Glomerular endothelial cell (primary cell): ENCODE measurements at places on chromosomes 4 and X.

- no peak for DNase-seq
These were observed 129.4 kb upstream of the BCOR start for GRCh38 chrX:40227125-40227524.

DNA sequence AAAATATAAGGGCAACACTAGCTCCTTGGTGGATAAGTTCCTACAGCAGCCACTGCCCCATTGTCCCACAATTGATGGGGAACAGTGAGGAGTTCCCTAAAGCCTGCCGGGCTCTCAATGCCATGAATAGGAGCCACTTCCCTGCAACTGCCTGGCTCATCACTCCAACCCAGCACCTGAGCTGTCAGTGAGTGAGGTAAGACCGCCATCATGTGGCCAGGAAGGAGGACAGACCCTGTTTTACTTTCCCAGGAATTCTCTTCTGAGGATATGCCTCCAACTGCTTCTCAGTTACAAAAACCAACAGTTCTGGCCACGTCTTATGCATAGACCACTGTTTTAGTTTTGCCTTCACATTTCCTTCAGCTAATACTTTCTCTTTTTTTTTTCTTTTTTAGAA lies 45.5 kb downstream of the SRPX start:
- no peak for DNase-seq

- no peak for DNase-seq
These were observed 328.4 kb upstream of the INTU start for GRCh38 chr4:127304356-127304755.

DNA sequence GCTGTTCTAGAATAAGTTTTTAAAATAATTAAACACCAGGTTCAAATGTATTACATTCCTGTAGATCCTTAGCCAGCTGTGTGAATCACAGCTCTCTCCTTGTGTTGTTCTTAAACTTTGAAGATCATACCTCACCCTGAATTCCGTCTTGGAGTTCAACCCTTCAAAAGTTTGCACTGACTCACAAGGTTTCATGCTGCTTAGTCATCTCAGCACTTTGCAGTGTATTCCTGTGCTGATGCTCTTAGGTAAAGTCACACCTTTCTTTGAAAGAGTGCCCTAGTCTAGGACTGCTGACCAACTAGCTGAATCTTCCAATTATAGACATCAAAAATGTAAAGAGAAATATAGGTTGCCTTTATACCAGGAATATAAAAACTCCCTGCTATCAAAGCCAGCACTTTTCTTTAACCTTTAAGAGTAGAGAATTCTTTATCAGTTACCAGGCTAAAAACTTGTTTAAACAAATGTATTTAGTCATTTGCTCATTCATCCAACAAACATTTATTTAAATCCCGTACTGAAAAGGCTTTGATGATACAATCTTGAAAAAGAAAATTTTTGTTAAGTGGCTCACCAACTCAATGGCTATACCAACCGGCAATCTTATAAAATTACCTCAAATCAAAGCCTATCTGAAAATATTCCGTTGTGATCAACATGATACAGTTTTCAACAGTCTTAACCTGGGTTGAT lies 169.7 kb downstream of the RAP1GDS1 start:
- no peak for DNase-seq

DNA sequence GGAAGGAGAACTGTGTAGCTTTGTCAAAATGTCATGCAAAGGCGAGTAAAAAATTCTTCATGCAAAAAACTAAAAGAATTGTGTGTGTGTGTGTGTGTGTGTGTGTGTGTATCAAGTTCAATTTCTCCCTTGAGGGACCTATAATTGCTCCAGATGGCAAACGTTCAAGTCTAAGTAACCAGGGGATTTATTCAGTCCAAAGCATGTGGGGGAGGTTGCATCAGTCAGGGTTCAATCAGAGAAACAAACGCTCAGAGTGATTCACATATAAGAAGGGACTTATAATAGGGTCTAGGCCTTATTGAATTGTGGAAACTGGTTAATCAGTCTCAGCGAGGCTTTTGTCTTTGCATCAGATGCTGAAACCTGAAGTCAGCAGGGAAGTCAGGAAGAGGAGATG lies 5.0 kb downstream of the DCAF8L1 start:
- DNase-seq, result no peak

GRCh38 chr4:140212194-140212593 lies 58.2 kb upstream of the MAML3 start:
- DNase-seq, result no peak

DNA sequence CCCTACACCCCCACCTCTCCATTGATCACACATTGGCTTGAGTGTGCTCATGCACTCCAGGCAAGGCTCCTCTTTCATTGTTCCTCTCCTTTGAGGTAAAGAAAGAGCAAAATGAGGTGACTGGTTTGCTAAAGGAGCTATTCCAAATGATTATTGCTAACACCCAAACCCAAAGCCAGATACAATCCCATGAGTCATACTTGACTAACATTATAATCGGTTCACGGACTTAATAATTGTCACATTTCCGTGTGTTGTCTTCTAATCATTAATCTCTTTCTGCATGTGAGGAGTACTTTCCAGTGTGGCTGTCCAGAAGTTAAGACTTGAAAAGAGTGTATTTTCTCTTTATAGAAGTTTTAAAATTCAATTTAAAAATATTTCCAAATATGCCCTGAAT lies 174.3 kb upstream of the SFRP2 start:
- no peak for DNase-seq

DNA sequence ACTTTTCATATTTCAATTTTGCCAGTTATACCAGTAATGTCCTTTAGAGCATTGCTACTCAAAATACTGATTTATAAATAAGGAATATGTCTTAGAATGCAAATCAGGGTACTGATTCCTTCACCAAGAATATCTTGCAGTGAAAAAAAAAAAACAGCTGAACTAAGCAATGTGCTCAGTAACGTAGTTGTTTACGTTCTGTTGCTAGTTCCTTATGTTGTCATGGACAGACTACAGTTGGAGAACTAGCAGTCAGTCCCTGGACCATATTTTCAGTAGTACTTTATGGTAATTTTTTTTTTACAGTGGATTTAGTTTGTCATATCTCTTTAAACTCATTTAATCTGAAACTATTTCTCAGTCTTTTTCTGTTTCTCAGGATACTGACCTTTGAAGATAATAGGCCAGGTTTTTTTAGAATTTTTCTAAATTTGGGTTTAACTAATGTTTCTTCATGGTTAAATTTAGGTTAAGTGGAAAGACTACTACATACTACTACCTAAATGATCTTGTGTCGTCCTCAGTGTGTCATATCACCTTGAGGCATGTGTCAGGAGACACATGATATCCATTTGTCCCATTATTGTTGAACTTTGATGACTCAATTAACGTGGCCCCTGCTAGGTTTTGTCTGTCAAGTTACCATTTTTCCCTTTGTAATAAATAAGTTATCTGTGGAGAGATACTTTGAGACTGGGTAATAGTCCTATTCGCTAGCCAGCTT lies 21.0 kb downstream of the SMARCAD1 start:
- DNase-seq, result no peak

- no peak for DNase-seq
These were observed 95.5 kb downstream of the NSUN7 start for GRCh38 chr4:40845154-40845835.

- DNase-seq, result no peak
These were observed 141.0 kb downstream of the CHM start for GRCh38 chrX:85906399-85906798.

GRCh38 chr4:174517502-174518445 lies 4.5 kb downstream of the HPGD start:
- no peak for DNase-seq

GRCh38 chr4:145883101-145883694 lies 55.4 kb downstream of the ZNF827 start:
- no peak for DNase-seq

GRCh38 chr4:6184169-6184568 lies 16.2 kb downstream of the JAKMIP1 start:
- DNase-seq, result no peak

DNA sequence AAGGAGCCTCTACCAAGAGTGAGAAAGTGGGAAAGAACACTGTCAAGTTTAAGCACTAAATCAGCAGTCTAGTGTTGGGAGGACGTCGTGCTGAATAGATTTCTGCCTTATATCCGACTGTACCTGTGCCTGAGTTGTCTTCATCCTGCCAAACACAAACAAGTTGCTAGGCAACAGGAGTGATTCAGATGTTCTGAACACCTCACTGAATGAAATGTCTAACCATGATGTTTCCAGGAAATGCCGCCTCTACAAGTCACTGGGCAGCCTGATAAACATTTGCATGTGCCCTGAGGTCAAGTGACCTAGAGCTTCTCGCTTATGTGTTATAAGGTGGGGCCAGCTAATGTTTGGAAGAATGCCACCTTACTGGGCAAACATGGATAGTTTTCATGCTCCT lies 37.9 kb downstream of the SGMS2 start:
- DNase-seq, result peak; percentile 91

DNA sequence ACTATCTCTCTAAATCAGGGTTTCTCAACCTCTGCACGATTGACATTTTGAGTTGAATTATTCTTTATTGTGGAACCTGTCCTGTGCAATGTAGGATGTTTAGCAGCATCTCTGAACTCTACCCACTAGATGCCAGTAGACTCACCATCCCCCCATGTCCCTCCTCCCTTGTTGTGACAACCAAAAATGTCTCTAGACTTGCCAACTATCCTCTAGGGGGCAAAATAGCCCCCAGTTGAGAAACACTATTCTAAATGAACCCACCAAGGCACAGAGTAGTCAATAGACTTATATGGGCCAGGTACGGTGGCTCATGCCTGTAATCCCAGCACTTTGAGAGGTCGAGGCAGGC lies 49.1 kb upstream of the GAB1 start:
- DNase-seq, result no peak

DNA sequence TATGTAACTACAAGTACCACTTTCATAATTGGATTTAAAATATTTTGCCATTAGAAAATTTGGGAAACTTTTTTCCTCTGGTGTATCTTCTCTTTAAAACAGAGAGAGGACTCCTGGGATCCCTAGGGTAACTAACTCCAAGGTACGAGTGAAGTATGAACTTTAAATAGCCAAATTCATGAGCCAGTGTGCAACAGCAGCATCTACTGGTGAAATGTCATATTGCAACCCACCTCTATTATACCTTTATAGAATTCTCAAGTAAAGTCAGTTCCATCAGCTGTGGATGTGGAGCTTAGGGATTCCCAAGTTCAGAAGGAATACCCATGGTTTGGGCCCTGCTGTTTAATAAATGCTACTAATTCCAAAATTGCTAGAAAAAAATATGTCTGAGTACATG lies 282.7 kb upstream of the TAPT1 start:
- DNase-seq, result no peak

- no peak for DNase-seq
These were observed 99.1 kb upstream of the EDNRA start for GRCh38 chr4:147381749-147382148.

- DNase-seq, result no peak
These were observed 60.5 kb upstream of the PGRMC2 start for GRCh38 chr4:128347930-128348660.

DNA sequence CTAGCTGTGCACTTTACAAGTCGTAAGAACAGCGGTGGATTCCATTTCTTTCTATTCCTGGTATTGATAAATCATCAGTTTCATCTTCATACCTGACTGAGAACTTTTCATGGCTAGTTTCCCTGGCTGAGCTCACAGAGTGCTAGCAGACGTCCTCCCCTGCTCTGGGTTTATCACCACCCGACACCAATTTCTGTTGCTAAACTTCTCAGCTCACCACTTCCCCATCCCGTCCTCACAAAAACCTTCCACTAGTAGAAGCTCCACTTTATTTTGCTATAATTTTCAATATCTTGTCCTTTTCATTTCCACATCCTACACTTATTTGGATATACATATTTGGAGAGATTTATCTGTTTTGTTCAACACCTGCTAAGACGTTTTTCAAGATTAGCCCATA lies 869.4 kb upstream of the FRG1 start:
- DNase-seq, result no peak

GRCh38 chr4:182263562-182263961 lies 20.4 kb downstream of the TENM3 start:
- no peak for DNase-seq

DNA sequence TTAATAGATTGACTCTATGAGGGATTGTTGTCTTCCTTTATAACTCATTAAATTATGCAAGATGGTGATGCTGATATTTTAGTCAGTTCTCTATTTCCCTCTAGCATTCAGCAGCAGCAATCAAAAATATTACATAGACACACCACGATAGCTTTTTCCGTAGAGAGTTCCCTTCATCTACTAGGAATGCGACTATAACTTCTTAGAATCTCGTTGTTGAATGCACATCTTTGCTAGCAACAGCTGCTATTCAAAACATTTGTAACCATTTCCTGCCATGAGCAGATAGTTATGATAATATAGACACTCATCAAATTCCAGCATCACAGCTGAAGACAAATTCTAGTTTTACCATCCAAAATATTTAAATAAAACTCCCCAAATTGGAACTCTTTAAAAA lies 147.4 kb upstream of the FGF13 start:
- no peak for DNase-seq

DNA sequence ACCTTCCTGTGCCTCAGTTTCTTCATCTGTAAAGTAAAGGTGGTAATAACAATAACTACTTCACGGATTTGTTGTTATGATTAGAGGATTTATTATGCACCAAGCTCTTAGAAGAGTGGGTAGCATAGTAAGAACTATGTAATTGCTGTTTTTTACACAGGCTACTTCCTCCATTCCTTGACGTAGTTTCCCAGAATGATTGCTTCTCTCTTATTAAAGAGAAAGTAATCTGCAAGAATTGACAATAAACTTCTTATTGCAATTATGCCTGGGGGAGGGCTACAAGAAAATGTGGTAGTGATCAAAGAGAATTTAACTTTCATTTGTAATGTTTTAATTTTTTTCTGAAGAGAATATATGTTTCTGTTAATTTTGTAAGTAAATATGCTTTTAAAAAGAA lies 238.7 kb downstream of the GASK1B start:
- DNase-seq, result no peak

DNA sequence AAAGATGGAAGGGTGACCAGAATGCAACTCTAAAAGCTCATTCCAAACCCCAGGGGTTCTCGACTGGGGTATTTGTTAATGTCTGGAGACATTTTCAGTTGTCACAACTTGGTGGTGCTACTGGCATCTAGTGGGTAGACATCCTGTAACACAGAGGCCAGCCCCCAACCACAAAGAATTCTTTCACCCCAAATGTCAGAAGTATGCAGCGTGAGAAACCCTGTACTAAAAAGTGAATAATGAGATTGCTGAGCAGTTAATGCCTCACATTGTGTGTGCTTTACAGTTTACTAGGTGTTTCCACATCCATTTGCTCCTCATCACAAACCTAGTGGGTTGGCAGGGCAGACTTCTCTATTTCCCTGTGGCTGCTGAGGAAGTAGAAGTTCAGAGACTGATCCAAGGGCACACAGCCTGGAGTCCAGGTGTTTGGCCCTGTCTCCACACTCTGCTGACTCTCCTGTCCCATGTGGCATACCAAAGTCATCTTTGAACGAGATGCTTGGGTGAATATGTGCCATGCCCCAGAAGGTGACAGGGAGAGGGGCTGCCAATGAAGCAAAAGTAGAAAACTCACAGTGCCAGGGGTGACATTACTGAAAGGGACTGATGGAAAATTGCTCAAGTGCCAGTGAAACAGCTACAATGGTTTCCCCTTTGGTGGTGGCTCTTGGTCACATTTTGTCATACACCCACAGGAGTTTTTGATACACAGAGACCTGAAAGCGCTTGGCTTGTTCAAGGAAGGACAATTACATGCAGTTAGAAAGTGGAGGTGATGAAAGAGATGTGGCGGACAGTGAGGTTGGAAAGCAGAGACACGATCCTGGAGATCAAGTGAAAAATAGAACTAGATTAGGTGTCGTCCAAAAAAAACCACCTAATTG lies 10.1 kb upstream of the TMEM154 start:
- DNase-seq, result no peak

- no peak for DNase-seq
These were observed 261.9 kb upstream of the ADGRL3 start for GRCh38 chr4:60938181-60938580.
